ENCODE measurements at places on chromosomes 6 and 20.

DNA sequence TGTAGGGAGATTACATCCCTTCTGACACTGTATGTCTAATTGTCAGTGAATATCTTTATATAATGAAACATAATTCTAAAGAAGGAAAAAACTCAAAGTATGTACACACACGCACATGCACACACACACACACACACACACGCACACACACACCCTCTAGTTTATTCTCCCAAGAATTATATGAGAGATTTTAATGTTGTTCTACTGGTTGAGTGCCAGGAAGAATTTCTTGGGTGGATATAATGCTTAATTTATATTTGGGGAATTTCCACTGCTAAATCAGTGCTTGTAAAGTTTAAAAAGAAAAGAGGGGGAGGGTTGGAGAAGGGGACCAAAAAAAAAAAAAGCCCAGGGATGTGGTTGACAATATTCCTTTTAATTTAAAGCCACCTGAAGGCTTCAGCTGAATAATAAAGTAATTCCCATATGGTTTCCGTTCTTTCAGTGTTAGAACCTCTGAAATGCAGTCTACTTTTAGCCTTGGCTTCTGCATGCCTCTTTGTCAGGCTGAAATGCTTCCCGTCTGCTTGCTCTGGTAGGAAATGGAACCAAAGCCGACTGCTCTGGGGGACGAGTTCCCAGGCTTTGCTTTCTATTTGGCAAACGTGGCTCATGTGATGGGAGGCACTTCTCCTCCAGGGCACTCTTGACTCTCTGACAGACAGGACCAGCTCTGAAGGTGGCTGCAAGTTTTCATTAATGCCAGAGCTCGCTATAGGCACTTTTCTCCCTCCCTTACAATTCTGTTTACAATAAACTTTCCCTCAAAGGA, 225.4 kb downstream of the PRL start:
- H3K4me1 ChIP-seq: peaks cover 6% of the 10 kb centered on the region
- no peak overlapping the region for H3K27ac ChIP-seq
- H3K4me3 ChIP-seq: peak overlapping the region; percentile 5
- H3K27me3 ChIP-seq: no peaks in the 10 kb centered on the region
- H3K36me3 ChIP-seq: no peaks in the 10 kb centered on the region

GRCh38 chr6:152605941-152606340, 31.2 kb downstream of the SYNE1 start:
- no peaks in the 10 kb centered on the region for H3K36me3 ChIP-seq
- DNase-seq: no peak
- no peaks in the 10 kb centered on the region for H3K27me3 ChIP-seq
- H3K4me3 ChIP-seq: no peak overlapping the region
- no peak overlapping the region for H3K27ac ChIP-seq
- no peaks in the 10 kb centered on the region for H3K4me1 ChIP-seq

DNA sequence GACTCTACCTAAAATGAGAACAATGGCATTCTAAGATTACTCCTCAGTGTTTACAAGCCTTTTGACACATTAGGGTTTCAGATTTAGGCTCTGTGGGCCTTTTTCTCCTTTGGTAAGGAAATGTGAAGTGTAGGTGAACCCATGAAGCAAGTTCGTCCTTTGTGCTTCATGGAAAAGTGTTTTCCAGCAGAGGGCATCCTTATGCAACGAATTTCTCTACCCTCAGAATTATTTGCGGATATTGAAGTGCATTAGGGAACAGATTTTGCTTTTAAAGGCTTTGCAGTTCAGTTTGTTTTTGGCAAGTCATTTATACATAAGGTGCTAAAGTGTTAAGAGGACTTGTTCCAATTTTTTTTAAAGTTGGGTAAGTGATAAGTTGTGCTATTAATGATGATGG, 55.7 kb upstream of the FERMT1 start:
- no peaks in the 10 kb centered on the region for H3K36me3 ChIP-seq
- no peak for DNase-seq
- no peaks in the 10 kb centered on the region for H3K4me1 ChIP-seq
- no peaks in the 10 kb centered on the region for H3K27me3 ChIP-seq

DNA sequence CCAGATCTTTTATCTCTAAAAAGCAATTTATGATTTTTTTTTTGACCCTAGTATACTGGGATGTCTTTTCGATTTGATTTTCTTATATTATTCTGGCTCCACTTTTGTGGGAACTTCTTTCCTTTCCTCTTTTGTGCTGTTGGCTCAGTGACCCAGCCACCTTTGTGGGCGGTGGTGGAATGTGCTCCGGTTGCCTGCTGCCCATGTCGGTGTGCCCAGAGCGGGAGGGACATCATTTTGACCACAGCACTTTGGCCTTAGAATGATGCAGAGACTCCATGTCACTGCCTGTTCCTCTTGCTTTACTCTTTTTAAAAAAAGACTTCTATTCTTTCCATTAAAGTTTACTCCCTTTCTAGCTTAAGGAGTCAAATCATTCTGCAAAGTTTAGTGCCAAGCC, 198.0 kb downstream of the FARS2 start:
- no peak overlapping the region for H3K4me3 ChIP-seq
- H3K4me1 ChIP-seq: peaks cover 22% of the 10 kb centered on the region
- H3K27ac ChIP-seq: no peak overlapping the region
- no peak for DNase-seq
- no peaks in the 10 kb centered on the region for H3K27me3 ChIP-seq
- no peaks in the 10 kb centered on the region for H3K36me3 ChIP-seq

DNA sequence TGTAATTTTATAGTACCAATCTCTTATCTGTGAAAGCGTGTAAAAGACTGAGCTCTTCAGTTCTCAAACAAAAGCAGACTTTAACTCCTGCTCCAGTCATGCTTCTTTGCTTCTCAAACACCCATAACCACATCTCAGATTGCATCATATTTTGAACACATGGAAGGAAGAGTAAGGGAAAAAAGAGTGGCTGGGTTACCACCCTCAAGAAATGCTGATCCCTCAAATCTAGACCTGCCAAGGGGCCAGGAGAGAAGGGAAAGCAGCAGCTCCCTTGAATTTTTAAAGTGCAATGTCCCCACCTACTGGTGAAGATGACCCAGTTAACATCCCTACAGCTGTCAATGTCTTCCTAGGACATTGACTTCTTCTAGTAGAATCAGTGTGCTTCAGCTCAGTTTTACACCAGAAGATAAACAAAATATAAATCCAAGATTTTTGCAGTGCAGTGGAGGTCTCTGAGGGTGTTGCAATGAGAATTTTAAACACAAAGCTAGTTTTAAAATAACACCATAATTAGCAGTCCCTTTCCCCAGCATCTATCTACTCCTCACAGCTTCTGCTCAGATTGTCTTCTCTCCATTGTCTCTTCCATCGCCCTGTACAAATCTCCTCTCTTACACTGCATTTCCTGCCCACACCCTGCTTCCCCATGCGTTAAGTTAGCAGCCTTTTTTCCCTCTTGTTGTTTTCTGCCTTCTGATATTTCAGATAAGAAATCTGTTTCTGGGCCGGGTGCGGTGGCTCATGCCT, 22.6 kb upstream of the HLA-DQB2 start:
- no peaks in the 10 kb centered on the region for H3K36me3 ChIP-seq
- H3K4me3 ChIP-seq: no peak overlapping the region
- no peak overlapping the region for H3K27ac ChIP-seq
- H3K4me1 ChIP-seq: no peaks in the 10 kb centered on the region
- no peak for DNase-seq

GRCh38 chr20:39523405-39523804, 561.3 kb downstream of the DHX35 start:
- H3K4me3 ChIP-seq: no peak overlapping the region
- no peaks in the 10 kb centered on the region for H3K27me3 ChIP-seq
- peaks cover 8% of the 10 kb centered on the region for H3K4me1 ChIP-seq
- DNase-seq: no peak

- no peak for DNase-seq
- no peaks in the 10 kb centered on the region for H3K27me3 ChIP-seq
- H3K4me3 ChIP-seq: no peak overlapping the region
Measured at GRCh38 chr6:110542311-110543024, 66.1 kb upstream of the SLC22A16 start.

GRCh38 chr6:53320964-53321363, 27.8 kb downstream of the ELOVL5 start:
- H3K4me1 ChIP-seq: no peaks in the 10 kb centered on the region
- no peaks in the 10 kb centered on the region for H3K36me3 ChIP-seq
- H3K27me3 ChIP-seq: no peaks in the 10 kb centered on the region
- H3K4me3 ChIP-seq: no peak overlapping the region
- DNase-seq: no peak

DNA sequence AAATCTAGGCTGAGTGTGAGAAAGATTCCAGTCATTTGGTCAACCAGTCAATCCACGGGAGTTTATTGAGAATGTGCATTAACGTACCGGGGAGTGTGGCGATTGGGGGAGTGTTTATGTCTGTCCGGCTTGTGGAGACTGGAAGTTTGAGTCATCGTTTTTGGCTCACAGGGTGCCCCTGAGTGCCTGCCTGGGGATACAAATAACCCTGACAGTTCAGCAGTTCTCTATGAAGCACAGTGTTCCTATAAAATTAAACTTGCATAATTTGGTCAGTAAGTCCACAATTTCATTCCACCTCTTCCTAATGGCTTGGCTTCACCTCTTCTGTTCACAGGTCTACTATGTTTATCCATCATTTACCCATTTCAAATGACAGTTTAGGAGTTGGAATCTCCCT, 72.6 kb upstream of the PLEKHG1 start:
- H3K27me3 ChIP-seq: no peaks in the 10 kb centered on the region
- no peaks in the 10 kb centered on the region for H3K4me1 ChIP-seq
- H3K4me3 ChIP-seq: no peak overlapping the region
- H3K36me3 ChIP-seq: no peaks in the 10 kb centered on the region

Measured in psoas muscle (tissue), 8 donors.